B cell (primary cell): ENCODE measurements at places on chromosomes 12 and 14. TPM values are rescaled to one million over a fixed set of nuclear protein-coding genes. Genes with fewer than 3 reads are reported as not detected.

DNA sequence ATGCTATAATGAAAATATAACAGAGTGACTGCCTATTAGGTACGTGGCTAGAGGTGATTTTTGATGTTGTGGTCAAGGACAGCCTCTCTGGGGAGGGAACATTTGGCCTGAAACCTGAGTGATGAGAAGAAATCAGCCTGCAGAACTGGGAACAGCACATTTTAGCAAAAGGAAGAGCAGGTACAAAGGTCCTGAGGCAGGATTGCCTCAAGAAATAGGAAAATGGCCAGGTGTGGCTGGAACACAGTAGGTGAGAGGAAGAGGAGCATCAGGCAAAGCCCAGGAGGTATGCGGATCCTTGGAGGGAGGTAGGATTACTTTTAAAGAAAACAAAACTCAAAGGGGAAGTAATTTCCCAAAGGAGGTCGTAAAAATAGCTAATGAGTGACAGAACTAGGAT is 582.9 kb downstream of the MED13L start:
- DNase-seq: no peak

DNA sequence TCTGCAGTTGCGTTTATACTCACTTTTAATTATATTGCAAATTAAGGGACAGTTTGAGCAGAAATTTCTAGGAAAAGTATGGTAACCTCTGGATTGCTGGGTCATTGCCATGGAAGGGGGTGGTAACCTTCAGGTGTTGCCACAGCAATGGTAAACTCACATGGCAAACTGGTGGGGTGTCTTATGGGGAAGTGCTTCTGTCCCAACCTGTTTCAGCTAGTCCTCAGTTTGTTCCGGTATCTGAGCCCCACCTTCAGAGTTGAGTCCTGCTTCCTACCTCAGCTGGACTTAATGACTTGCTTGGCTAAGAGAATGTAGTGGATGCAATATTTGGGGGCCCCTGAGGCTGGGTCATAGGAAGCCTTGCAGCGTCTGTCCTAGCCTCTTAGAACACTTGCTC is 7.3 kb upstream of the CLMN start:
- DNase-seq: peak; percentile 72

DNA sequence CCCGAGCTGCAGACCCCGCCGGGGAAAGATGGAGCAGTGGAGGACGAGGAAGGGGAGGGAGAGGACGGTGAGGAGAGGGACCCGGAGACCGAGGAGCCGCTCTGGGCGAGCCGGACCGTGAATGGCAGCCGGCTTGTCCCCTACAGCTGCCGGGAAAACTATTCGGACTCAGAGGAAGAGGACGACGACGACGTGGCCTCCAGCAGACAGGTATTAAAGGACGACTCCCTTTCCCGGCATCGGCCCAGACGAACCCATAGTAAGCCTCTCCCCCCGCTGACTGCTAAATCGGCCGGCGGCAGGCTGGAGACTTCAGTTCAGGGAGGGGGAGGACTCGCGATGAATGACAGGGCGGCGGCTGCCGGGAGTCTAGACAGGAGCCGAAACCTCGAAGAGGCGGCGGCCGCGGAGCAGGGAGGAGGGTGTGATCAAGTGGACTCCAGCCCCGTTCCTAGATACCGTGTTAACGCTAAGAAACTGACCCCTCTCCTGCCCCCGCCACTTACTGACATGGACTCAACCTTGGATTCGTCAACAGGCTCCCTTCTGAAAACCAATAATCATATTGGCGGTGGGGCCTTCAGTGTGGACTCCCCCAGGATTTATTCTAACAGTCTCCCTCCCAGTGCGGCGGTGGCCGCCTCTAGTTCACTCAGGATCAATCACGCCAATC is 962 bp downstream of the LEMD3 start:
- DNase-seq: peak; percentile 71

Gene TESPA1
- 17.8 and 19.0 TPM in 2 replicates for total RNA-seq

Gene OVCH1
- total RNA-seq: not detected in 2 replicates
